ENCODE measurements at places on chromosomes 7 and 10.

GRCh38 chr10:75228834-75229233, 6.9 kb downstream of the COMTD1 start:
- no peak for DNase-seq

GRCh38 chr10:78657163-78657861, 411.5 kb upstream of the ZMIZ1 start:
- DNase-seq = peak; percentile 14

- DNase-seq = no peak
These were observed 29.0 kb upstream of the GSDME start for GRCh38 chr7:24786306-24786705.

DNA sequence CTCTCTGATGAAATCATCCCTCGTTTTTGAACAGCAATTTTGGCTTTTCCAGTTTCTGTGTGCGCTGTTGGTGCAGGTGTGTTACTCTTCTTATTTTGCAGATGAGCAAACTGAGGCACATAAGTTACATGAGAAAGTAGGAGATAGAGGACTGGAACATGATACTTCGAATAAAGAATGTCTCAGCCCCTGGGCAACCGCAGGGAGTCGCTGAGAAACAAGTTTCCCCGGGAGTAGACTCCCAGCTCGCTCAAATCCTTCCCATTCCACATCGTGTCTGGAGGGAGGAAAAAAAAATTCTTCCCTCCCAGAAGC, 18.0 kb downstream of the MXI1 start:
- DNase-seq = no peak

GRCh38 chr7:22579961-22580360, 80.0 kb upstream of the STEAP1B start:
- DNase-seq = no peak

- no peak for DNase-seq
These were observed 123.3 kb downstream of the TRRAP start for GRCh38 chr7:99001482-99002147.

DNA sequence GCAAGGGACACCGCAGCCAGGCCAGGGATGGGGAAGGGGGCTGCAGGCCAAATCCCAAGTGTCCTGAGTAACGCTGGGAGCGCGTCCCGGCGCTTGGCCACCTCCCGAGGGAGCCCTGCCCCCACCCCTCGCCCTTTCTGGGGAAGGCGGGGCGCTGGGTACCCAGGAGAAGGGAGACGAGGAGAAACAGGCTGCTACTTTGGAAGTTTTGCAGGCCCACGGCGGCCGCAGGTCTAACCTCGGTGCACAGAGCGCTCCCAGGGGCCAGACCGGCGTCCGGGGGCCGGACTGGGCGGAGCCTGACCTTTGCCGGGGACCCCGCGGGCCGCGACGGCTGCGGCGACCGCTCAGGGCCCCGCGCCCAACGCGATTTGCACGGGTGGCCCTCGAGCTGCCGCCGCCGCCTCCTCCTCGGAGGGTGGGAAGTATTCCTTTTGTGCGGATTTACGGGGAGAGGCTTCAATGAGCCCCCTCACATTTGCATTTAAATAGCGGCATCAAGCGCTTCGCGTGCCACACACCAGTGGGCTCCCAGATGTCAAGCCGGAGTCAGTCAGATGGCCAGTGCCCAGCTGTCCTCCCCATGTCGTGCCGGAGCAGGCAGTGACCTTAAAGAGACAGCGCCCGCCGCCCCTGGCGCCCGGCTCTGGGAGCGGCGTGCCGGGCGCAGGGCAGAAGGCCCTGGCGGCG, 3.0 kb upstream of the EBF3 start:
- no peak for DNase-seq

- peak; percentile 81 for DNase-seq
These were observed 105.5 kb downstream of the MYOF start for GRCh38 chr10:93376372-93377293.

DNA sequence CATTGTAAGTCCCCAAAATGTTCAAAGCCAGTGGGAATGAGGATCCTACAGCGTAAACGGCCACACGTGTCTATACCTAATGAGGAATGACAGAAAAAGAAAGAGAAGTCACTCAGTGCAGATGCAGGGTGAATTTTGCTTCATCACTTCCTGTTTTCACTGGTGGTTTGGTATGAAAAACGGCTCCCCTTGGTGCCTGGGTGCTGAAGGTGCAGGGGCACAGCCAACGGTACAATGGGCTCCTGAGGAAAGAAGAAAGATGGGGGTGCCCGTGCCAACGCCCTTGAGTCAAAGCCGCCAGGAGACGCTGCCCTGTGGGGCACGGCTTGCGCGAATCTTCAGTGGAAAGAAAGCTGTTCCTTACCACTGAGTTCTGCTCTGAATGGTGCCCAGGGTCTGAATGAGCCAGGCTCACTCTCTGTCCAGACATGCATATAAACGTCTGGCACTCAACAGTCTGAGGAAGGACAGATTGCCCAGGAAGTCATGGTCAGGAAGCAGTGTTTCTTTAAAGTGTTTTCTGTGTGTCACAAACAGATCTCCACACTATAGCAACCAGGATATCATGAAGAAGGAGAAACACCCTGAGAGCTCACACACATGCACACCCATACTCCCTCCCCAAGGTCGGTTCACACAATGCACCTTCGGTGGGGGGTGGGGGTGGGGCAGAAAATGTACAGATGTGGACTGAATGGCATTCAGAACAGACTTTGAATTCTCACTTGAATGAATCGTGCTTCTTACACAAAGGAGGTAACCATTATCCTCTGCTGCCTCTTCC, 105.8 kb downstream of the ELMO1 start:
- no peak for DNase-seq

- no peak for DNase-seq
These were observed 73.4 kb upstream of the LAMB4 start for GRCh38 chr7:108203537-108203936.

- no peak for DNase-seq
These were observed 291.0 kb upstream of the C7orf33 start for GRCh38 chr7:148299350-148300276.

DNA sequence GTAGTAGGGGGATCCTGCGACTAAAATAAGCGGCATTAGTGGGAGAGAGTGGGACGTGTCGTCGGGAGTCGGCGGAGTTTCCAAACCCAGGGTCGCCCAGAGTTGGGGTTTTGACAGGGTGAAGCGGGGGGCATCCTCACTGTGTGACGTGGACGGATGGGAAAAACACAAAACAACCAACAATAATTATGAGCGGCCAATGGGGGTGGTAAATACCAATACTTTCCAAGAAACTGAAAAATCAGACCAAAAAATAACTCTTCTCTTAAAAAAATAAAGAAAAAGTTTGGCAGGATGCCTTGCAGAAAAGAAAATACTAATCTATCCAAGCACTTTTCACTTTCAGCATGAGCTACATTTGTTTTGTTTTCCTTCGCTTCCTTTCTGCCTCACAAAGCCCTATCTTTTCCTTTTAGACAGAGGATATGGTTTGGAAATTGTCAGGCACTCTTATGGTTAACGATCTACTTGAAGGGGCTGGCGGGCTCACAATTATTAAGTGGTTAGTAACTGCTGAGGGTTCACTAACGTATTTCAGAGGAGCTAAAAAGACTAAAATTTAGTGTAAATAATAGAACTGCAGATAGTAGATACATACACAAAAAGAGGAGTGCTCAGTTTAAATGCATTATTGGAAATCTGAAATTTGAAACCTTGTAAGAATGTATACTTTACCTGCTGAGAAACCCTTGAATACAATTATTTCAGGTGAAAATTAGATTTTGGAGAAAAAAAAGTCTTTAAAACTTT, 802 bp upstream of the CDK6 start:
- peak; percentile 42 for DNase-seq

- no peak for DNase-seq
These were observed 495.2 kb downstream of the TCERG1L start for GRCh38 chr10:130816116-130816901.

GRCh38 chr10:49327036-49327813, 28.3 kb downstream of the C10orf71 start:
- no peak for DNase-seq

DNA sequence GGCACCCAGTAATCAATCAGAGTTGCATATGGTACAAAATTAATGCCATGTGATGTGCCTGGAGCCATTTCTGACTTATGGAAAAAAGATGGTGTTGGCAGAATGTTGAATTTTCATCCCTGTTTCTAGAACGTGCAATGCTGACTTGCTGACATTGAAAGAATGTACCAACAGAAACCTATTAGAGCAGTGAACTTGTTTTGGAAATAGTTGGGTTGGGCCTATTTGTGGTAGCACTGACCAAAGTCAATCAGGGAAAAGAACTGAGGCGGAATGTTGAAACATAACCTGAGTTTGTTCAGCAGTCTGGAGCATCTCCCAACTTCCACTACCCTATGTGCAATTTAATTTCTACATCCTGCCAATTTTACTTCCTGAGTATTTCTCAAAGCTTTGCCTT, 11.7 kb upstream of the KIAA1217 start:
- no peak for DNase-seq

GRCh38 chr10:126016156-126016805, 119.9 kb downstream of the FANK1 start:
- no peak for DNase-seq

DNA sequence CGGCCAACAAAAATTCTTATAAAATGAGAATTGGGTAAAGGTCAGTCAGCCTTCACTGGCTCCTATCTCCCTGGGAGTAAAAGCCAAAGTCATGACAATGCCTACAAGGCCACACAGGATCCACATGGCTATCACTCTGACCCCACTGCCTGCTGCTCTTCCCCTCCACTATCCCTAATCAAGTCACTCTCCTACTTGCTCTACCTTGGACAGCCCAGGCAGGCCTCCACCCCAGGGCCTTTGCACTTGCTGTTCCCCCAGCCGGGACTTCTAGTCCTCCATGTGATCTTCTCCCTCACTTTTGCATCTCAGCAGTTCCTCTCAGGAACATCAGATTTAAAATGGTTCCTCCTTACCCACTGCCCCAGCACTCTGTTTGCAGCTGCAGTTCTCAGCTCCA, 50.6 kb downstream of the PRR15 start:
- DNase-seq = no peak

GRCh38 chr7:1331561-1332467, 99.1 kb downstream of the UNCX start:
- DNase-seq = no peak

GRCh38 chr7:151631570-151631952, 111.9 kb upstream of the RHEB start:
- DNase-seq = peak; percentile 76

- DNase-seq = no peak
These were observed 459 bp downstream of the SUGCT start for GRCh38 chr7:40135317-40135610.

- no peak for DNase-seq
These were observed 16.7 kb downstream of the MICALL2 start for GRCh38 chr7:1442355-1443124.

GRCh38 chr7:77349141-77349540, 67.0 kb downstream of the GSAP start:
- no peak for DNase-seq

DNA sequence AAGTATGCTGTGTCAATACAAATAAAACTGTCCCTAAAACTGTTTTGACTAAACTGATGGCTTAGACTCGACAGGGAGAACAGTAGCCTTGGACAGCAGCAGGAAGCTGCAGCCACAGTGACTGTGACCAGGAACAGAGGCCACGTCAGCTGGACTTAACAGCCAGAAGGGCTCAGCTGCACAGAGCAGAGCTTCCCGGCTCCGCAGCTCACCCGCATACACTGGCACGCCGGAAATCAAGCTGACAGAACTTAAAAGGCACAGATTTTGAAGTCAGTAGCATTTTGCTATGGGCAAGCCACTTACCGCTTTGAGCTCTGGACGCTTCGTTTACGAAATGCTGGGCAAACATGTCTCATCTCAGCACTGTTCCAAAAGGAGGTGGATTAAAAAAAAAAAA, 769.7 kb upstream of the AUTS2 start:
- no peak for DNase-seq

GRCh38 chr7:25360451-25360850, 132.2 kb upstream of the NPVF start:
- no peak for DNase-seq

DNA sequence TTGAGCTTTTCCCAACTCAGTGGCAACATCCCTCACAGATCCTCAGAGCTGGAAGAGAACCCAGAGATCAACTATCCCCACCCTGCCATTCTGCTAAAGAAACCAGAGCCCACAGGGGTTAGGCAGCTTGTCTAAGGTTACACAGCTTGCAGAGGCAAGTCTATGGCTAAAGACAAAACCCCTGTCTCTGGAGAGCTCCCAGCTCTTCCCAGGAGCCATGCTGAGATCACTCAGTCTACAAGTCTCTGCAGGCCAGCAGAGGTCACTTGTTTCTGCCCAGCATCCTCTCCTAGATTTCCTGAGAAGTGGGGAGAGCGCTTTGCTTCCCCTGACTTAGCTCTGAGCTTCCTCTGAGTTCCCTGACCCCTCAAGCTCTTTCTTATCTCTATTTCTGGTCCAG, 28.5 kb upstream of the LOXL4 start:
- no peak for DNase-seq

DNA sequence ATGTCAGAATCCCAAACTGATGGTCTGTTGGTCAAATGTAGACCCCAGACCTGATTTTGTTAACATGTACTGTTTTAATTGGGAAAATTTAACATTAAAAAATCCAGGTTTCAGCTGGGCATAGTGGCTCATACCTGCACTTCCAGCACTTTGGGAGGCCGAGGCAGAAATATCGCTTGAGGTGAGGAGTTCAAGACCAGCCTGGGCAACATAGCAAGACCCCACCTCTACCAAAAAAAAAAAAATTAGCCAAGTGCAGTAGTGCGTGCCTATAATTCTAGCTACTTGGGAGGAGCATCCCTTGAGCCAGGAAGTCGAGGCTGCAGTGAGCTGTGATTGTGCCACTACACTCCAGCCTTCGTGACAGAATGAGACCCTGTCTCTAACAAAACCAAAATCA, 15.9 kb upstream of the CAMK2G start:
- no peak for DNase-seq

- peak; percentile 77 for DNase-seq
These were observed at the start of gene SHTN1 for GRCh38 chr10:117005026-117005526. Gene SHTN1 (minus strand): TSS chr10:117005187. CDS start chr10:117005079, 108 bp downstream.

DNA sequence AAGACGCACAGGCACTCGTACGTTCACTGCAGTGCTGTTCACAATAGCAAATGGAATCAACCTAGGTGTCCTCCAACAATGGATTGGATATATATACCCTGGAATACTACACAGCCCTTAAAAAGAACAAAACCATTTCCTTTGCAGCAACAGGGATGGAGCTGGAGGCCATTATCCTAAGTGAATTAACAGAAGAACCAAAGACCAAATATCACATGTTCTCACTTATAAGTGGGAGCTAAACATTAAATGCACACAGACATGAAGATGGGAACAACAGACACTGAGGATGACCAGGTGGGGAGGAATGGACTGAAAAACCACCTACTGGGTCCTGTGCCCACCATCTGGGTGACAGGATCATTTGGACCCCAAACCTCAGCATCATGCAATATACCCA, 52.0 kb upstream of the EBF3 start:
- no peak for DNase-seq

- peak; percentile 26 for DNase-seq
These were observed 189.3 kb downstream of the ABCA13 start for GRCh38 chr7:48360574-48360973.

GRCh38 chr10:122565766-122566206, 5.2 kb downstream of the DMBT1 start:
- DNase-seq = peak; percentile 71

All from RKO (cell line).